ENCODE measurements at places on chromosomes 7 and 10.

DNA sequence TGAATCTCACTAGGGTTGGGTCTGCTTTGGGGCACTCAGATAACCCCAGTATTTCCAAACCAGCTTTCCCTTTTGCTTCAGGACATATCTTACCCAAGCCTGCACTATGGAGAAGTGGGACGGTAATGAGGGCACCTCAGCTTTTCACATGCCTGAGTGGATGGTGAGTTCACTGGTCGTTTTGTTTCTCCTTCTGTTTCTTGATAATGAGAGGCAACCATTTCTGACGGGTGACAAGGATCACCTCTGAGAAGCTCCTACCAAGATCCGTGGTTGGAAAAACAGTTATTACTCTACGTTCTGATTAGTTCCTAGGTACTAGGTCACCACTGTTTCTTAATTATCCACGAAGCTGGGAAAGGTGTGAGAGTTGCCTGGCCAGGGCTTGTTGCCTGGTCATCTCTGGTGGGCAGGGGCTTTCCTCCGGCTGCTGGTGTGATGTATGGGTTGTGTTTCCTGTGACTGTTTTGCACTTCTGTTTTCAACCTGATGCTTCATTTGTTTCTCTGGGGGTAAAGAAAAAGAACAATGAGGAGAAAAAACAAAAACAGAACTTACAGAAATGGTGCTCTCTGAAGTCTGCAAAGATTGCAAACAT is 65.7 kb upstream of the STRIP2 start:
- DNase-seq: no peak

DNA sequence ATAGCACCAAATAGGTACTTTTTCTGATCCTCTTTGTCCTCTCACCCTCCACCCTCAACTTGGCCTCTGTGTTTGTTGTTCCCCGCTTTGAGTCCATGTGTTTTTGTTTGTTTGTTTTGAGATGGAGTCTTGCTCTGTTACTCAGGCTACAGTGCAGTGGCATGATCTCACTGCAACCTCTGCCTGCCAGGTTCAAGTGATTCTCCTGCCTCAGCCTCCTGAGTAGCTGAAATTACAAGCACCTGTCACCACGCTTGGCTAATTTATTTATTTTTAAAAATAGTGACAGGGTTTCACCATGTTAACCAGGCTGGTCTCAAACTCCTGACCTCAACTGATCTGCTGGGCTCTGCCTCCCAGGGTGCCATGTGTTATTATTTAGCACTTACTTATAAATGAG is 5.3 kb downstream of the ZNF273 start:
- DNase-seq: no peak

DNA sequence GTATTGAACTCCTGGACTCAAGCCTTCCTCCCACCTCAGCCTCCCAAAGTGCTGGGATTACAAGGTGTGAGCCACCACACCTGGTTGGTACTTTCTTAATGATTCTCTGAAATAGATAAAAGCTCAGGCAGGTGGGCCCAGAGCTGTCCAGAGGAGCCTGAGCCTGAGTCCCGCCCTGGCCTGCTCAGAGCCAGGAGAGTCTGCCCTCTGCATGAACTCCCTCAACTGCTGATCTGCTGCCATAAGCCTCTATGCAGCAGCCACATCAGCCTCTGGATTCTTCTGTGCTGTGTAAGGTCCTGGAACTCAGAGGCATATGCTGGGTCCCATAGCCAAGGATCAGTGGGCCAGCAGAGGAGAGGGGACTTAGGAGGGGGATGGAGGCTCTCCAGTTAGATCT is 23.1 kb upstream of the DDIT4 start:
- no peak for DNase-seq

DNA sequence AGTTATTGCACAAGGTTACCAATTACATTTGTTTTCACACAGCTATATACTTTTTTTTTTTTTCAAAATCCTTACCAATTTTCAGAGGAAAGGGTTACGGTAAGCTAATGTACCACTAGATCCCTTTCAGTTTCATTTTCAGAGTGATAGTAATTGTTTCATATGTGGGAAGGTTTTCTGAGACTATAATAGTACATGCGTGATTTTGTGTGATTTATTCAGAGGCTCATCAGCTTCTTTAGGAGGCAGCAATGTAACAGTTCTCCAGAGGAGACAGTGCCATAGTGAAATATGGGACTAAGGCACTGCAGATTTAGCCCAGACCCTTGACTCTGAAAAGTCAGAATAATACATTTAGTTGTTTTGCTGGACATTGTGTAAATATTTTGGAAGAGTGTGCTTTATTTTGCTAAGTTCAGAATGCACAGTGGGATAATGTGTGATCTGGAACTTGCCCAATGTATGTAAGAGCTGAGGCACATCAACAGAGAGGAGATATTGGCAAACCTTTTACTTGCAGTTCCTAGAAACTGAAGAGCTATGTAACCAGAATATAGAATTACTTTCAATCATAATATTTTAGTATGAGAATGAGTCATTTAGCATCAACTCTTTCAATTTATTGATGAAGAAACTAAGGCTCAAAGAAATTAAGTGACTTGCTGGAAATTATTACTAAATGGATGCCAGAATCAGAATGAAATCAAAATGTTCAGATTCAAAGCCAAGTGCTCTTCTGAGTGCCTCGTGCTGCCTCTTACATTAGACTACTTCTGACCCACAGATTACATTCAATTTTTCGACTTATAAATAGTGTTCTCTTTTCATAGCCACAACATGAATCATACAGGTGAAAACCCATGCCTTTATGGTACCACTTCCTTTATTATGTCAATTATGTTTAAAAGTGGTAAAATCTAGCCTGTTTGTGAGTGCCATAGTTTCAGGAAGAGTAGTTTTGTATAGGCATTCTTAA is 207.7 kb upstream of the TEX47 start:
- no peak for DNase-seq

GRCh38 chr10:43373461-43373860 is 2.0 kb downstream of the FXYD4 start:
- DNase-seq: no peak

DNA sequence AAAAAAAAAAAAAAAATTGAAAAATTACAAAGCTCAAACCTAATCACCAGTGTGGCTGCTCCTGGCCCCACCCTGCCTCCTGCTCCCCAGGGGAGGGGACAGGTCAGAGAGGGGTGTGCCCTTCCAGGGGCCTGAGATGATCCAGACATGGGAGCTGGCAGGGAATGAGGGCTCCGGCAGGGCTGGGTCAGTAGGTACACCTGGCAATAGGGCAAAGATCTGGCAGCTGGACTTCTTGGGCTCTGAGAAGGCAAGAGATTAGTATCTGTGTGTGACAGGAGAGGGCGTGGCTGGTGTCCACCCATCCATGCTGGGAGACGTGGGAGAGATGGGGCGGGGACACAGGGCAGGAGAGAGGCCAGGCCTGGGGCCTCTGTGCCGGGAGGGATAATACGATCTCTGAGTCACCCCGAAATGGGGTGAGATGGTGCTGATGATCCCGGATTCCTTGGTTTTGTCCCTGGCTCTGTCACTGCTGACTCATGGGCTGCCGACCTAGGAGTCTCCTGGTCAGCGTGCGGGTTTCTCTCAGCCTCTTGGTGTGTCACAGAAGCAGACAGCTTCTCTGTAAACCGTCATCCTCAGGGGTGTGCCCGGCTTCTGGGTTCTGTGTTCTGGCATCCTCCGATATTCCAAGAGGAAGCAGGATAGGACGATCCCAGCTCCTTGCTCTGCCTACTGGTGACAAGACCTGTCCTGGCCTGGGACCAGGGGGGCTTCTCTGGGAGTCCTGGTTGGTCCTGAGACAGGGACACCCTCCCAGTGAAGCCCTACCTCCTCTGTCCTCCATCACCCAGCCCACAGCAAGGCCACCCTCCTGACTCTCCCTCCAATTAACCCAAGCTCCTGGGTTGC is 8.2 kb upstream of the CLDN4 start:
- no peak for DNase-seq

DNA sequence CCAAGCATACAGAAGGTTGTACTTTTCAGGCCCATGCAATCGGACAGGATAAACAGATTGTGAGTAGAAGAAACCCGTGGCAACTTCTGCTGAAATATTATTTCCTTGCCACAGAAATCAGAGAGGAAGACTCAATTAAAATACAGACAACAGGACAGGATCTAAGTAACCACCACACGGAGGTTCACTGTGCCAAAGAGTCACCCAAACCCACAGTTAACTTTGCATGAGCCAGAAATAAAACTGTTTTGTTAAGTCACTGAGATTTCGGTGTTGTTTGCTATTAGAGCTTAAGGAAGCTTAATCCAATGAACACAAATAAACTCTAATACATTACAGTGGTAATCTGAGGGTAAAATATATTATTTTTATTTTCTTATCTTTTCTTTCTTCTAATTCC is 14.0 kb downstream of the PNPLA8 start:
- DNase-seq: no peak

DNA sequence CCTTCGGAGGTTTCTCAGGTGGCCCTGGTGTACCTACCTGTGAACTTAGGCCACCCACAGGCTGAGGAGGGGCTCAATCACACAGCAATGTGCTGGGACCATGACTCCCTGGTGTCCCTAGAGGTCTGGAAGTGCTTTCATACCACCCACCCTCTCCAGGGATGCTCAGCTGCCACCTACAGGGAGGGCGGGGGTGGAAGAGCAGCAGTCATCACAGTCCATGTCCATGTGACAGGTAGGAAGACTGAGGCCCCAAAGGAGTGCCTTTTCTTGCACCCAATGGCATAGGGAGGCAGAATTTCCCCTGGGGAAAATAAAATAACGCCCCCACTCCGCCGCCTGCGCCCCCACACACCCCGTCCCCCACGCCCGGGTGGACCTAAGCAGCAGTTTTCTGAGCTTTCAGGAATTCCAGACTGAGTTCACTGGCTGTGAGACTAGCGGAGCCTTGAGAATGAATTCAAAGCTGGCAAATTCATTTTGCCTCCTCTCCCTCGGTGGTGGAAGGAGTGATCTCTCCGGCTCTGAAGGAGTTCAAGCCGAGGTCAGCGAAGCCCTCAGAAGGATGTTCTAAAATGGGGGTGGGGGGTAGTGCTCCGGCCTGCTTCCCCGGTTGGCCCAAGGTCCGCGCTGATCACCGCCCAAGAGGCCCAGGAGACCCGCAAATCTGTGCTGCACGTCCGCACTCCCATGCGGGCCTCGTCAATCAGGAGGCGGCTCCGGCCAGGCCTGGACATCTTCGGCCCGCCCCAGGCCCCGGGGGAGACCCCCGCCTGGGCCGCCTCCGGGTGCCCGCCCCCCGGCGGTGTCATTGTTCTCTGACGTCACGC is 2.1 kb upstream of the ZMIZ1 start:
- DNase-seq: no peak

DNA sequence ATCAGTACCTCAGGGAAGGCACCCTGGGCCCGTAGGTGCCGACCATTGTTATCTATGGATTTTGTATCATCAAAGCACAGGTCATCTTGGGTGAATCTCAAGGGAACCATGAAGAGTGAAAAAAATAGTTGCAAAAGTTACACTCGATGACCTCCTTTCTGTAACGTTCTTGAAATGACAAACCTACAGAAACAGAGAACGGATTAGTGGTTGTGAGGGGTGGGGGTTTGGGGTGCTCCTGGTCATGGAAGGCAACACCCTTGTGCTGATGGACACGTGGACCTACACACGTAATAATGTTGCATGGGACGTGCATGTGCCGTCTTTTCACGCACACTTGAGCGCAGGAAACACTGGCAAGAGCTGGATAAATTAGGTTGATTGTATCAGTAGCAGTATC is 655.9 kb downstream of the SDK1 start:
- no peak for DNase-seq

DNA sequence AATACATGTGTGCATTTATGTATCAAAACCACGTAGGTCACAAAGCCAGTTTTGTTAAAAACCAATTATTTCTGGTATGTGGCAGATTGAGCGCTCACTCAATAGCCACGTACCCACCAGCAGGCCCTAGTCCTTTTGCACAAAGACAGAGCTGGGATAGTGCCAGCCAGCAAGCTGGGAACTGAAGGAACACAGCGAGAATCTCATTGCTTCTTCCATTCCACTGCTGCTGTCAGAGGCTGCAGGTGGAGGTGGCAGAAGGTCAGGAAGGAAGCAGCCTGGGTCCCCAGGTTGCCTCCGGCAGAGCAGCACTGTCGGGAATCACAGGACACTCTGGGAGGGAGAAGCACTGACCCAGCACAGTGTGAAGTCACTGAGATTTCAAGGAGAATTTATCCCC is 385.5 kb upstream of the PFKP start:
- DNase-seq: no peak

GRCh38 chr7:129948338-129948737 is 4.4 kb downstream of the UBE2H start:
- no peak for DNase-seq

DNA sequence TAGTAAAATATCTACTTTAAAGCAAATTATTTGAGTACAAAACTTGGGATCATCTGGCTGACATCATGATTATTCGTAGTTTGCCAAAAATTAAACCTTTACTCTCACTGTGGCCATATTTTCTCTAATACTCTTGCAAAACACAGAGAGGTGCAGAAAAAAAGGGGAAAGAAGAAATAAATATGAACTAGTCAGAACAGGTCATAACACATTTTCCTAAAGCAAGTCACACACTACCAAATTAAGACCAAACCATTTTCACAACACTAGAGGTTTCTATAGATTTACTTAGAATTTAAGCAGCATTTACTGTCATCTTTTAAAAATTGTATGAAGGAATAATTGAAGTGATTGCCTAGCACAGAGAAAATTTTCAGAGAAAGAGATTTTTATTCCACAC is 726.1 kb downstream of the SORCS1 start:
- DNase-seq: no peak

All from DMS 273 treated with DMSO at 0.1 percent for 48 hours (cell line).